Renal cortical epithelial cell (primary cell): ENCODE measurements at places on chromosomes 11 and 22.

DNA sequence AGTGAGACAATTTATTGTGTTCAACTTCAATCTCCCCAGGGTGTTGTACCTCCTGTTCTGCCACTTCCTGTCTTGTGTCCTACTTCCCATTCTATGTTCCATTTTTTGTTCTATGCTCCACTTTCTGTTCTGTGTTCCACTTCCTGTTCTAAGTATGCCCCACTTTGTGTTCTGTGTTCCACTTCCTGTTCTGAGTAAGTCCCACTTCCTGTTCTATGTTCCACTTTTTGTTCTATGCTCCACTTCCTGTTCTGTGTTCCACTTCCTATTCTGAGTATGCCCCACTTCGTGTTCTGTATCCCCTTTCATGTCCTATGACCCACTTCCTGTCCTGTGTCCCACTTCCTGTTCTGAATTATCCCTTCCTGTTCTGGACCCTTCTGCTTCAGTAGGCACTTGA lies 732.7 kb downstream of the TBC1D22A start:
- DNase-seq: no peak

GRCh38 chr11:43282607-43283440 lies 29.0 kb upstream of the API5 start:
- peak; percentile 9 for DNase-seq

GRCh38 chr11:67382276-67383136 lies 9.1 kb upstream of the CLCF1 start:
- DNase-seq: peak; percentile 56

DNA sequence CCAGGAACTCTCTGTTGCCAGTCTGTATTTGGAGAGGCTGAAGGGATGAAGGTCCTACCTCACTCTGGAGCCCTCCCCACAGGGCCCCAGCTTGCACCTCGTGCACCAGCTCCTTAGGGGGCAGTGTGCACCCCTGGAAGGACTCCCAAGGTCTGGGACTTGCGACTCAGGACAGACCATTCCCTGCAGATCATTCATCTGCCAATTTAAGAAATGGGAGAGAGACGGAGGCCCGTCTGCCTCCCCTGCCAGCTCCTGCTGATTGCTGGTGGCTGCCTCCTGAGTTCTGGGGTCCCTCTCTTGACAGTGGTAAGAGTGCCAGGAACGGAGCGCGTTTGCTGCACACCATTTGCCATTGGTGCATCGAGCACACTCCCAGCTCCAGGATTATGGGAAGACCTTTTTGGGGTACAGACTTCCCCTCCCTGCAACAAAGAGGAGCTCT lies 27.4 kb upstream of the MALAT1 start:
- peak; percentile 72 for DNase-seq

DNA sequence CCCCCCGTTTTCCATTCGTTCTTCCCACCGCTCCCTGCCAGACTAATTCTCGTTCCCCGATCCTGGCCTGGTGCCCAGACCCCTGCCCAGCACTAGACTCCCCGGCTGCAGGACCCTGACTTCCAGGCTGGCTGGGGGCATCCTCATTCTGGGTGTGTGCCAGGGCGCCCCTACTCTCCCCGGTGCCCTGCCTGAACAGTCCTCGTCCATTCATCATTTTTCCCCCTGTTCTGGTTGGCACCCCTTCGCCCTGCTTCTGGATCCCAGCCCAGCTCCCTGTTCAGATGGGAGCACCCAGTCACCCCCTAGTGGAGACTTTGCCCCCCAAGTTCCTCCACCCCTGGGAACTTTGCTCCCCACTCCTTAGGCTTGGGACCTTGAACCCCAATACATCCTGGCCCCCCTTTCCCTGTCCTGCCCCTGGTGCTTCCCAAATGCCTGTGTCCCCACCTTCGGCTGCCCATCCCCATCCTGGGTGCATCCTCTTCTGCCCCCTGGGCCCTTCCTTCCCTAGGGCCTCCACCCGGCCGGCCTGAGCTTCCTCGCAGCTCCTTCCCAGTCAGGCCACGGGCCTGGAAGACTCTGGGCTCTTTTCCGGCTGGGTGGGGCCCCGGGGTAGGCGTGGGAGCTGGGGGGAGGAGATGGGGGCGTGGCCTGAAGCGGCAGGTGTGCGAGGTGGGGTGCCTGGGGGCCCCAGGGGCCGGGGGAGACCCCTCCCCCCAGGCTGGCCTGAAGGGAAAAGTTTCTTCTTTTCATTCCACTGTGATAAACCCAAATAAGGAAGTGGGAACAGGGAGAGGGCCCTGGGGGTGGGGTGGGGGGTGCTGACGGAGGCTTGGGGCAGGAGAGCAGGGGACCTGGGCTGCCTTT lies 908 bp downstream of the PLCB3 start:
- no peak for DNase-seq
